ENCODE measurements at places on chromosomes 5 and 9.

- DNase-seq, result no peak
These were observed 9.9 kb downstream of the PRUNE2 start for GRCh38 chr9:76896035-76896434.

- no peak for DNase-seq
These were observed 242.1 kb downstream of the FSTL4 start for GRCh38 chr5:133370036-133370831.

GRCh38 chr9:114434878-114435311 is 47.1 kb upstream of the AKNA start:
- peak; percentile 13 for DNase-seq

DNA sequence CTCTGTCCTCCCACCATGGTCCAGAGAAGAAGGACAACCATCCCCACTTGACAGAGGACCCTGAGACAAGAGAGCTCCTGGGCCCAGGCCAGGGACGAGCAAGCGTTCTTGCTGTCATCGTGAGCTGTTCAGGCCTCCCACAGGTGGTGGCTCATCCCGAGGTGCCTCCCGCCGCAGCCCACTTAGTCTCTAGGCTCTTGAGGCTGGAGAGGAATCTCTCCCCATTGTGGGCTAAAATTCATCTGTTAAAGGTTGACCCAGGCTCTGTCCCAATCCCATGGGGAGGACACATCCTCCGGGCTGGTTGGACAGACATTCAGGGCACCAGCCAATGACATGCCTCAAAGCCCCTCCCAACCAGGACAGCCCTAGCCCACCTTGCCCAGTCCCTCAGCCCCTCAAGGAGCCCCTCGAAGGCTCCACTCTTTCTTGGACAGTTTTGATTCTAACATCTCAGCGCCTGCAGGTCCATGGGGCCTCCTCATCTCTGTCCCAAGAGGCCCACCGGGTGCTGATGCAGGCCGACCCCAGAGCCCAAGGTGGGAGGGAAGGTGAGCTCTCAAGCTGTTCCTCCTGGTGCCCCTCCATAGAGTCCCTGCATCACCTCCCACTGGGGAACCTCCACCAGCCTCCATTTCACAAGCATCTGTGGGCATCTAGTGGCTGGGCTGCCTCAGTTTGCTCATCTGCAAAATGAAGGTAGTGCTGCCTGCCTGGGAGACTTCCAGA is 52.9 kb downstream of the BARX1 start:
- DNase-seq, result no peak

DNA sequence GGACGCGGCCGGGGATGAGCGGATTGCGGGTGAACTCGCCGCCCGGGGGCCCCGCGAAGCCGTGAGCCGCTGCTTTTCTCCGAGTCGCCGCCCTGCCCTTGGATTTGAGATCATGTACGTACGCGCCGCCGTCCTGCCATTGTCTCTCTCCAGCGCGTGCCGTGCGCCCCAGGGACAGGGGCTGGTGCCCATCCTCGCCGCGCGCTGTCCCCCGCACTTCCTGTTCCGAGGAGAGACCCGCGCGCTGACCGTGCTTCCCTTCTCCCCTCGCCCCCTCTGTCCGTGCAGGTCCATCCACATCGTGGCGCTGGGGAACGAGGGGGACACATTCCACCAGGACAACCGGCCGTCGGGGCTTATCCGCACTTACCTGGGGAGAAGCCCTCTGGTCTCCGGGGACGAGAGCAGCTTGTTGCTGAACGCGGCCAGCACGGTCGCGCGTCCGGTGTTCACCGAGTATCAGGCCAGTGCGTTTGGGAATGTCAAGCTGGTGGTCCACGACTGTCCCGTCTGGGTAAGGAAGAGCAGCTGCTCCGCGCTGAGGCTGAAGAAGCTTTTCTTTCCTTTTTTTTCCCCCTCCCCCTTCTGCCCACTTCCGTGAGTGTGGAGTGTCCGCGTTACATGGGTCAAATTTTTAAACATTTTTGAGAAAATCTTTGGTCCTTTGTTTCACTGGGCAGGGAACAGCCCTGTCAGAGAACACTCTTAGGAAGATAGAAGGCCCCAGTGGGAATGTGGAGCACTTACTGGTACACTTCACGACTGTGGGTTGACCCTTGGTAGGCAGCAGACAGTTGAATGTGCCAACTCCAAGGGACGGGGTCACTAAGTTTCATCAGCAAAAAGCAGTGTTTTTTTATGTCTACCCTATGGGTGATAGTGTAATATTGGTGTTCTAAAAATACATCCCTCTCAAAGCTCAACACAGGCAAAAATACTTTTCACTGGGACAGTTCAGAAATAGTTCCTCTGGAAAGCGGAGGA is 727 bp downstream of the RHOBTB3 start:
- peak; percentile 29 for DNase-seq

Data from MV-4-11 (cell line).